ENCODE measurements at places on chromosomes 2 and 18.

GRCh38 chr2:231110551-231110950 is 14.3 kb downstream of the HTR2B start:
- DNase-seq, result no peak

DNA sequence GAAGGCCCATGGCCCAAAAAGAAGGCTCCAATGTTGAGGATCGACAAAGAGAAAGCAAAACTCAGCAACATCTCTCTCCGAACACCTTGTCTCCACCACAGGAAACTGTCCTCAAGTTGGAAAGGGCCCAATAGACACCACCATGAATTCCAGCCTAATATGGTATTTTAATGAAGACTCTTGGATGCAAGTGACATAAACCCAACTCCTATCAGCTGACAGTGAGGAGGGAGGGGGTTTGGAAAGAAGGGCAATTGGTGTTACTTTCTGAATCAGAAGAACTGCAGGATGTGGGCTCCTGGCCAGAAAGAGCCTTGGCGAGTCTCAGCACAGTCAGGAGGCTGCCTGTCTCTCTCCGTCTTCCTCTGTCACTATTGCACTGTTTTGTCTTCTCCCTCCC is 40.3 kb upstream of the SIGLEC15 start:
- no peak for DNase-seq

GRCh38 chr2:20349513-20349921 is 1.1 kb downstream of the PUM2 start:
- DNase-seq, result no peak

GRCh38 chr2:226983895-226984749 is 148.3 kb downstream of the RHBDD1 start:
- DNase-seq, result no peak
